ENCODE measurements at places on chromosomes 6 and 20. TPM values are rescaled to one million over a fixed set of nuclear protein-coding genes. Genes with fewer than 3 reads are reported as not detected.

DNA sequence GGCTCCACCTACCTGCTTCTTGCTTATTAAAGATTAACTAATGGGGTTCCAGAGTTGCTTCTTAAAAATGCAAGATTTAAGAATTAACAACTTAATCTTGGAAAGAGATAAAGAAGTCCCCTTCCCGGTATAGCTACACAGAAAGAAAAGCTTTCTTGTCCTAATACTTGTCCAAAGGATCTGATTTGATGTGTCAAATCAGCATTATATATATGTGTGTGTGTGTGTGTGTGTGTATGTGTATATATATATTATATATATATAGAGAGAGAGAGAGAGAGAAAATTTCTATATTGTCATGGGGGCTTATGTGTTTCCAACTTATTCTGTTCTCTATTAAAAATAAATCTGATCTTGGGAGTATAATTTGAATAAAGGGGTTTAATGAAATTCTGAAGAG lies 4.6 kb upstream of the HMGN4 start:
- DNase-seq, result no peak

DNA sequence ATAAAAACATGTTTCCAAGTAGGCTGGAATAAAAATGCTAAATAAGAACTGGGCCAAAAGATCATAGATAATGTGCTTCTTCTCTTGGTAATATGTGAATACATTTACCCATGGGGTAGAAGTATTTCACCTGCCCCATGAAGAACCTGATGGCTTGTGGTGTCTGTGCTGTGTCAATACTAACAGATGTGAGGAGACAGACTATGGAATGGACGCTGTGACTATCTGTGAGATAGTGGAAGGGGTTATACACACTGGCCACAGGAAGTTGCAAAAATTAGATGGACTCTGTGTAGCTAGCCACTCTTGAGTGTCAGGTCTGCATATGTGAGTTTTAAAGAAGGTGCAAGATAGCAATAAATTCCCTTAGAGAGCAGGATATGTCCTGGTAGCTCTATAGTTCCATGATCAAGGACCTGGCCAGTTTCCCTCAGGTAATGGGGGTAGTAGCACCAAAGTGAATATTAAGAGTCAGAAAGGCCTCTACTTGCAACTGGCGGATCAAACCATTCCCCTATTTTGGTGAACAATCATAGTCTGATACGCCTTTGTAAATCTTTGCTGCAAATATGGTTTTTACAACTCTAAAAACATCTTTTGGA lies 48.6 kb downstream of the NEDD9 start:
- no peak for DNase-seq

SAMD5 gene
- 24.0 TPM for total RNA-seq

CST2 gene
- total RNA-seq, result not detected

ENPP5 gene
- total RNA-seq, result 13.4 TPM

MROH8 gene
- 5.7 TPM for total RNA-seq

GHRH gene
- 0.75 TPM for total RNA-seq

- no peak for DNase-seq
These were observed 1.4 kb upstream of the TREML4 start for GRCh38 chr6:41226752-41227151.

LCA5 gene
- 8.9 TPM for total RNA-seq

DNA sequence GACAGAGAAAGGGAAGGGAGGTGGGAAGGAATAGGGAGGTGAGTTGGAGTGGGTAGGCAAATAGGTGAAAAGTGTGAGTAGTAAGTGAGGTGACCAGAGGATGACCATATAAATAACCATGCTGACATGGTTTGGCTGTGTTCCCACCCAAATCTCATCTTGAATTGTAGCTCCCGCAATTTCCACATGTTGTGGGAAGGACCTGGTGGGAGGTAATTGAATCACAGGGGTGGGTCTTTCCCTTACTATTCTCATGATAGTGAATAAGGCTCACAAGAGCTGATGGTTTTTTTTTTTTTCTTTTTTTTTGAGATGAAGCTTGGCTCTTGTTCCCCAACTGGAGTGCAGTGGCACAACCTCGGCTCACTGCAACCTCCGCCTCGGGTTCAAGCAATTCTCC lies 21.5 kb upstream of the SMIM13 start:
- no peak for DNase-seq

CDH22 gene
- 0.20 TPM for total RNA-seq

GRCh38 chr6:11789744-11790143 lies 11.1 kb upstream of the ADTRP start:
- DNase-seq, result no peak

DNA sequence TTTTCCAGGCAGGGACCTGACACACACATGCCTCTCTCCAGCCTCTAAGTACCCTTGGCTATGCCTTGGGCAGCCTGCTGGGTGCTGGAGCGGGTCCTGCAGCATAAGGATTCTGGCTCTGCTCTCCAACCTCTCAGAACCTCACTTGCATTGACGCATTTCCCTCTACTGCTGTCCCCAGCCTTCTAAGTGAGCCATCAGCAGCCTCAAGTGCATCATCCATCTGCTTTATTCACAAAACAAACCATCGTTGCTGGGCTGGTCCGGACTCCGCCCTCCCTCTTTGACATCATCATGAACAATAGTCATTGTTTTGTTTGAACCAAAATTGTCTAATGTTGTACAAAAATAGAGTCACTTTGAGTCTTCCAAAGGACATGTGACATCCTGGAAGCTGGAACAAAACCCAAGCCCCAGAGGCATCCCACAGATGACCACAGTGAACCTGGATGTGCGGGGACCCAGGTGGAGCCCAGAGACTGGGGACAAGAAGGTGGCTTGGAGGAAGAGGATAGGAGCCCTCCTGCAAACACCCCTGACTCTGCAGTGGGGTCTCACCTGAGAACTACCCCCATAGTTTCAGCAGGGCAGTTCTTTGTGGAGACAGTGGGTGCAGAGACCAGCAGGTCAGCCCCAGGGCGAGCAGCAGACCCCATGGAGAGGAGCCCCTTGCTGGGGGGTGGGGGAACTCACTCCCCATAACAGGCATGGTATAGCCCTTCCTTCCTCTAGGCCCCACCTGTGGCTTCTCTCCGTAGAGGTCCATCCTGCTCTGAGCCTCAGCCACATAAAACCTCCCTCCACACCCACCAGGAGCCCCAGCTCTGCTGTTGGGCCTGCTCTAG lies 230.1 kb downstream of the SYNDIG1 start:
- DNase-seq, result no peak

- no peak for DNase-seq
These were observed 183.0 kb downstream of the TASP1 start for GRCh38 chr20:13455713-13456112.

DNA sequence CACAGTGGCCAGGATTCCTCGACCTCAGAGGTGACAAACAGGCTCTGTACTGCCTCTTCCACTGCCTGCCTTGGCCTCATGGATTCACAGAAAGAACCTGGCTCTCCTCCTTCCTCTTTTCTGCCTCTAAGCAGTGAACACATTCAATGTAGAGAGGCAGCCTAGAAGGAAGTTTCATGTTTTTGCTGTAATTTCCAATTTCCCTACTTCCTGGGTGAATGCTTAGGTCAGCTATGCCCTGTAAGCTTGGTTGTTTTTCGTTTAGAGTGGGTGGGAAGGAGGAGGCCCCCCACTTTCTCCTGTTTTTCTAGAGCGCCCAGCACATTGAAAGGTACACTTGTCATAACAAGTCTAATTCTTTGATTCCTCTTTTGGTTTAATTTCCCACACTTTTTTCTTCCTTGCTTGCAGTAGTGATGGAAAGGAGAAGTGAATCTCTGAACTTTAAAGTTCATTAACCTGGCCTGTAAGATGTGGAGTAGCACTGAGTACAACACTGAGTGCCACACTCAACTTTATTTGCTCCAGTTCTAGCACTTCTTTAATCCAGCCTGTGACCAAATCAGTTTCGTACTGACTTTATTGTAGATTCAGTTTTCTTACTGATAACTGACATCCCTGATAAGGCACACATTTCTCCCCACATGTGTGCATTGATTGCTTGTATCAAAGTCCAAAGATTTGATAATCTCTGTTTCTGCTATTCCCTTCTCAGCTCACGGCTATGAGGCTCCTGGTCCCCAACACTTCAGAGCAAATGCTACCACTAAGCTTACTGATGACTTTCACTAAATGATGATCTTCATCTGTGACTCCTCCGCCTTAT lies 100.0 kb upstream of the MAN1A1 start:
- DNase-seq, result no peak

MEP1A gene
- 4.1 TPM for total RNA-seq

- DNase-seq, result no peak
These were observed 865 bp downstream of the STK38 start for GRCh38 chr6:36546308-36546919.

GRCh38 chr20:35232575-35232974 lies 6.1 kb downstream of the MMP24 start:
- DNase-seq, result no peak

DNA sequence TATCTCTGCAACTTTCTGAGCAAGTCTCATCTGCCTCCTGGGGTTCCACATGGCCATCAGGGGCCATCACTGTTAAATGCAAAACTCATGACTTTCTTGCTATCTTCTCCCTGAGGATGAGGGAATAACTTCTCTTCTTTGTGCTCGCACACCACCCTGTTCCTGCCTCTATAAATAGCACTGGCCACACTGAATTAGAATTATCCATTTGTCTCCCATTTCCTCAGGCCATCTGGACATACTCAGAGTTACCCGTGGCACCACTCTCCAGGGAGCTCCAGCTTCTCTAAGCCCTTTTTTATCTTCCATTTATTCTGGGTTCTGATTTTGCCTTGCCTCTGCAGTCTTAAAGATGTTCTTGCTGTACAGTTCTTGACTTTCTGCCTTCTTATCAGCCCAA lies 72.8 kb upstream of the ECI2 start:
- DNase-seq, result no peak

PTCHD4 gene
- total RNA-seq, result 4.8 TPM

SLC35D3 gene
- total RNA-seq, result 0.13 TPM

HUS1B gene
- 1.3 TPM for total RNA-seq

- DNase-seq, result no peak
These were observed 41.9 kb upstream of the NOL4L start for GRCh38 chr20:32626859-32627636.

CSE1L gene
- 100 TPM for total RNA-seq

DNA sequence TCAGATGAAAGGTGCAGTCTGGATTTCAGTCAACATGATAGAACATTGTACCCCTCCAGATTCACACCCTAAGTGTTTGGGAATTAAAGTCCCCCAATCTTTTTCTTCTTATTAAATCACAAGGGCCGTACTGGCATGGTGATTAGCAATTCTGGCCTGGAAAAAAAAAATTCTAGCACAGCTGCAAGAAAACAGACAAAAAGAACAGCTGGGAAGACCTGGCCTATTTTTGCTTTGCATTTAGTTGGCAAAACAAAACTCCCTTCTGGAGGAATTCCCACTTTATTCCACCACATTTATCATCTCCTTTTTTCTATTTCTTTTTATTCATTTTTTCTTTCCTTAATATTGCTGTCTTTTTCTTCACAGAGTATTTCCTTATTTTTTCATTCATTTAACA lies 39.8 kb upstream of the AKAP12 start:
- DNase-seq, result no peak

GRCh38 chr6:170008294-170008785 lies 256.9 kb downstream of the ERMARD start:
- no peak for DNase-seq

DNA sequence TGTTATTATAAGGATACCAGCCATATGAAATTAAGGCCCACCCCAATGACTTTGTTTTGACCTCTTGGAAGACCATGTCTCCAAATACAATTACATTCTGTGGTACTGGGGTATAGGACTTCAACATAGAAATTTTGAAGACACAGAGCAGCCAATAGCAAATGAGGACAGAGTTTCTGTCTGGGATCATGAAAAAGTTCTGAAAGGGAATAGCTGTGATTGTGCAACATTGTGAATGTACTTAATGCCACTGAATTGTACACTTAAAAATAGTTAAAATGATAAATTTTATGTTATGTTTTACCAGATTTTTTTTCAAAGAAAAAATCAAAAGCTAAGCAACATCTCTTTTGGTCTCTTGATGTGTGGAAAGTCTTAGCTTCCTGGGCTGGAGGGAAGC lies 27.0 kb upstream of the AGPAT4 start:
- no peak for DNase-seq

TREML1 gene
- total RNA-seq, result not detected

GRCh38 chr6:163197839-163198238 lies 216.7 kb upstream of the QKI start:
- DNase-seq, result no peak

DNA sequence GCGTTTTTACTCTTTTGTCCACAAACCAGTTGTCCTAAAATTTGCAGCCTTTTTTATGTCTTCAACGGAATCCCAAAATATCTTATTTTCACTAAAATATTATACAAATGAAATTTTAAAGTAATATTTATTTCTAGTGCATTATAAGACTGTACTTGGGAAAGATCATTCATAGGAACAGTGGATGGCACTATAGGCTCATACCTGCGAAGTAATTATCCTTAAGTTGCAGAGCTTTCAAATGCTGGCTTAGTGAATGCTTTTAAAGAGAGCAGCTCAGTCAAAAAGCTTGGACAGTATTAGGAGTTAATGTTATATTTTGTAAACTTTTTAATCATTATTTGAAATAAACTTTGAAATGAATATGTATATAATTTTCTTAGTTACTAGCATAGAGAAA lies 254.9 kb downstream of the CDKAL1 start:
- DNase-seq, result no peak

DNA sequence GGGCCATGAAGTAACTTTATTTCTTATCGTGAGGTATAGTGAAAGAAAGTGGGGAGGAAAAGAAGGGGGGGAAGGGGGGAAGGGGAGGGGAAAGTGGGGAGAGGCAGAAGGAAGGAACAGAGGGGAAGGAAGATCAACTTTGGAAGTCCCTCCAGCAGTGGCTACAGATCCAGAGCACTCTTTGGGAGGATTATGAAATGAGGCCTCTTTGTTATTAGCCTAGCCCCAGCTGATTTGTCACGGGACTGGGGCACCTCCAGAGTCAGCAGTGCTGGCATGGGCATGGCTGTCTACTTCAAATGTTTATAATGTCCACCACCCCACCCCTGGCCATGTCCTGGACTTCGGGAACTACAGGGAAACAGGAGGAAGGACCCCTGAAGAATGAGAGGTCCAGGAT lies 7.6 kb downstream of the MOCS1 start:
- DNase-seq, result no peak

DNA sequence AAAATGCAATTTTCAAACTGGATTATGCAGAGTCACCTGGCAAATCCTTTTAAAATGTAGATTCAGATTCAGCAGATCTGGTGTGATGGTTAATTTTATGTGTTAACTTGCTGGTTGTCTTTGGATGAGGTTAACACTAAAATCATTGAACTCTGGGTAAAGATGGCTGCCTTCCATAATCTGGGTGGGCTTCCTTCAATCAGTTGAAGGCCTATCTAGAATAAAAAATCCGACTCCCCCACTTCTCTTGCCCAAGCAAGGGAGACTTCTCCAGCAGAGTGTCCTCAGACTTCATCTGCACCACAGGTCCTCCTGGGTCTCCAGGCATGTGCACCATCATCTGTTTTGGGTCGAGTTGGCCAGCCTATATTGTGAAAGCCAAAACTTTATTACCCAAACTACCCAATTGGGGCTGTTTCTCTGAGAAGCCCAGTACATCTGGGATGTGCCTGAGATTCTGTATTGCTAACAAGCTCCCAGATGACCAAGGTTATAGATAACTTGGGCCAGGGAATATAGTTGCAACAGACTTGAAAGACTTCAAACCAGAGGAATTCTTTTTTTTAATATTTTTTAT lies 1.6 kb upstream of the SLC17A5 start:
- DNase-seq, result no peak

EPB41L2 gene
- total RNA-seq, result 62.7 TPM
